ENCODE measurements at places on chromosomes 5 and 9. TPM values are rescaled to one million over a fixed set of nuclear protein-coding genes. Genes with fewer than 3 reads are reported as not detected.

Gene OGN
- polyA plus RNA-seq, result 0.35 TPM

Gene CD180
- polyA plus RNA-seq, result not detected

Gene SARDH
- 8.5 TPM for polyA plus RNA-seq

GRCh38 chr5:116864838-116865190 lies 290.2 kb upstream of the SEMA6A start:
- H3K4me1 ChIP-seq, result peaks cover 10% of the 10 kb centered on the region
- DNase-seq, result no peak
- H3K4me3 ChIP-seq, result no peak overlapping the region
- H3K36me3 ChIP-seq, result no peaks in the 10 kb centered on the region
- no peaks in the 10 kb centered on the region for H3K27me3 ChIP-seq

DNA sequence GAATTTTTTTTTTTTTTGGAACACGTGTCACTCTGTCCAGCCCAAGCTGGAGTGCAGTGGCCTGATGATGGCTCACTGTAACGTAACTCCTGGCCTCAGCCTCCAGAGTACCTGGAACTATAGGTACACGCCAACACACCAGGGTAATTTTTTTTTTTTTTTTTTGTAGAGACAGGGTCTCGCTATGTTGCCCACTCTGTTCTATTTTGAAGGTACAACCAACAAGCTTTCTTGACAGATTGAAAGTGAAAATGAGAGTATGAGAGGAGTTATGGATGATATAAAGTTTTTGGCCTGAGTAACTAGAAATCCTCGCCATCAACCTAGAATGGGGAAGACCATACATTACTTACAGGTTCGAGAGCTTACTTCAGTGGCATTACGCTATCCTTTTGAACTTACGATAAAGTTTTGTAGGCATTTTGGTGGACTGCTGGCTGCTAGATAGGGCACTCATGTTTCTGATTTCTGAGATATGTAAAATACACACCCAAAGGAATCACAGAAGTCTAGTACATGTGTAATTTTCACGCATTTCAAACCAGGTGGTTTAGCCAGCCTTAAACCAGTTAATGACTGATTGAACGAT lies 806 bp upstream of the CDC42SE2 start:
- peak; percentile 17 for DNase-seq
- H3K4me3 ChIP-seq, result peak overlapping the region; percentile 86
- H3K36me3 ChIP-seq, result no peaks in the 10 kb centered on the region
- no peaks in the 10 kb centered on the region for H3K27me3 ChIP-seq
- H3K4me1 ChIP-seq, result peaks cover 11% of the 10 kb centered on the region
- peak overlapping the region; percentile 90 for H3K27ac ChIP-seq

DNA sequence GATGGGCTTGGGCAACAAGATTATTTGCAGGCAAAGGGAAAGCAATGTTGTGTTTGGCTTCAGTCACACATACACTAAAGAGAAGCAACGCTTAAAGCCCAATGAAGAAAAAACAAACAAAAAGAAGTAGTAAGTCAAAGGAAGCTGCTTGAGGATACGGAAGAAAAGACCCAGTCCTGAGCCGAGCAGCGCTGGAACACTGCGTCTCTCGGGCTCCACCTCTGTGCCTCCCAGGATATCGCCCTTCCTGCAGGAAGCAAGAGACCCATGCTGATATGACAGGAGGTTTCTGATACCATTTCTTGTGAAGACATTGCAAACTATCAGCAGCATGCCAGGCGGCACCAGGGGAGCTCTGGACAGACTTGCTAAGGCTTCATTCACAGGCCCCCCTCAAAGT lies 9.9 kb downstream of the GNAQ start:
- no peak overlapping the region for H3K4me3 ChIP-seq
- H3K27me3 ChIP-seq, result no peaks in the 10 kb centered on the region
- no peaks in the 10 kb centered on the region for H3K36me3 ChIP-seq

DNA sequence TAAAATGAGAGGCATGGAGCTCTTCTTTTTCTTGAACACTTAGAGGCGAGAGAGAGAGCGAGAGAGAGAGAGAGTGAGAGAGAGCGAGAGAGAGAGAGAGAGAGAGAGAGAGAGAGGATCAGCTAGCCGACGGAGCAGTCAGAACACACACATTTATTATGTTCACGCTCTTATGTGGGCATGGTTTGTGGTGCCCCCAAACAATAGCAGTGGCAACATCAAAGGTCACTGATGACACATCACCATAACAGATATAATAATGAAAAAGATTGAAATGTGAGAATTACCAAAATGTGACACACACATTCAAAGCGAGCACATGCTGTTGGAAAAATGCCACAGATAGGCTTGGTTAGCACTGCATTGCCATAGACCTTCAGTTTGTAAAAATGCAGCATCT lies 116.1 kb downstream of the KDM4C start:
- no peak for DNase-seq
- no peak overlapping the region for H3K27ac ChIP-seq
- H3K27me3 ChIP-seq, result no peaks in the 10 kb centered on the region
- H3K4me1 ChIP-seq, result peaks cover 14% of the 10 kb centered on the region

DNA sequence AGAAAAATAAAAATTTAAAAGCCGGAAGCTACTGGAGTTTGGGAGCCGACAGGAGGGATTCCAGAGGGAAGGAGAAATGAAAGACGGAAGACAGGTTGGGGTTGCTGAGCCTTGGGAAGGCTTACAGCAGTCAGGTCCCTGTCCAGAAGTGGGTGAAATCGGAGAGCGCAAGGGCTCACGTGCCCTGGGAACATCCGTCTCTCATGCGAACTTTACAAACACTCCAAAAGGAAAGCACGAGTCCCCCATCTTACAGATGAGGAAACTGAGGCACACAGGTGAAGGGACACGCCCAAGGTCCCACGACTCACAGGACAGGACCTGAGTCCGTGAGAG lies 347 bp upstream of the OLFML2A start:
- DNase-seq, result no peak
- H3K27ac ChIP-seq, result no peak overlapping the region
- H3K36me3 ChIP-seq, result no peaks in the 10 kb centered on the region
- peaks cover 14% of the 10 kb centered on the region for H3K27me3 ChIP-seq
- peaks cover 2% of the 10 kb centered on the region for H3K4me1 ChIP-seq

GRCh38 chr5:138230261-138230660 lies 17.1 kb upstream of the CDC23 start:
- H3K27me3 ChIP-seq, result no peaks in the 10 kb centered on the region
- DNase-seq, result peak; percentile 55
- no peaks in the 10 kb centered on the region for H3K36me3 ChIP-seq
- H3K4me1 ChIP-seq, result no peaks in the 10 kb centered on the region
- no peak overlapping the region for H3K4me3 ChIP-seq
- H3K27ac ChIP-seq, result no peak overlapping the region

GRCh38 chr5:35303152-35303551 lies 72.9 kb upstream of the PRLR start:
- H3K27ac ChIP-seq, result no peak overlapping the region
- no peak for DNase-seq
- H3K4me1 ChIP-seq, result no peaks in the 10 kb centered on the region
- no peak overlapping the region for H3K4me3 ChIP-seq
- H3K27me3 ChIP-seq, result no peaks in the 10 kb centered on the region
- H3K36me3 ChIP-seq, result no peaks in the 10 kb centered on the region
